ENCODE measurements at places on chromosomes 13 and 19. TPM values are rescaled to one million over a fixed set of nuclear protein-coding genes. Genes with fewer than 3 reads are reported as not detected.

- no peak for DNase-seq
Measured at GRCh38 chr13:30844548-30845296, 61.3 kb upstream of the MEDAG start.

GRCh38 chr13:110186231-110186855 lies 120.6 kb downstream of the COL4A1 start:
- DNase-seq, result no peak

DNA sequence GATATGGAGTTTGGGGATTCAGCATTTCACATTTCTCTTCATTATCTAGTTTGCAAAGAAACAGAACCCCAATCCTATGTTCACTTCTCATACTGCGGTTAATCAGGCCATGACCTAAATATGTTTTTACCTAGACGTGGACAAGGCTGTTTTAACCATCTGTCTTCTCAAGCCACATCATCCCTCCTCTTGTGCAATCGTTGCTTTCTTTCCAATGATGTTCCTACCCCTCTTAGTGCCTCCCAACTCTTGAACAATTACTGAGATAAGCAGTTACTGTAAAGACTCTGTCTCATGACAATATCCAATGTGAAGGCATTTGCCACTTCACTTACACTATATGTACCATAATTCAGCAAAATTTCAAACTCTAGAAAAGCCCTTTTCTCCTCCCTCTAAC lies 406.2 kb downstream of the LIG4 start:
- no peak for DNase-seq

- DNase-seq, result no peak
Measured at GRCh38 chr19:2259336-2259735, 3.1 kb upstream of the JSRP1 start.

DNA sequence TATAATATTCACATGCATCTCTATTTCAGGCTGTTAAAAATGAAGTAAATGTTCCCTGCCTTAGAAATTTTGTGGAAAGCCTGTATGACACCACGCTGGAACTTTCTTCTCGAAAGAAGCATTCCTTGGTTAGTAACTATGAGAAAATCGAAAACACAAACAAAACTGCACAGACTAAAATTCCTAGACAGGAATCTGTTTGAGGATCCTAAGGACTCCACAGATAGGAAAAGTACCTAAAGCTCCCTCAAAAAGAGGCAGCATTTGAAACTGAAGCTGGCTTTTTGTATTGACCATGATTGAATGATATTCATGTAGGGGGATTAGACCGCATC lies 103.4 kb downstream of the FRY start:
- DNase-seq, result no peak

- no peak for DNase-seq
Measured at GRCh38 chr19:17963936-17964691, 2.8 kb upstream of the KCNN1 start.

DNA sequence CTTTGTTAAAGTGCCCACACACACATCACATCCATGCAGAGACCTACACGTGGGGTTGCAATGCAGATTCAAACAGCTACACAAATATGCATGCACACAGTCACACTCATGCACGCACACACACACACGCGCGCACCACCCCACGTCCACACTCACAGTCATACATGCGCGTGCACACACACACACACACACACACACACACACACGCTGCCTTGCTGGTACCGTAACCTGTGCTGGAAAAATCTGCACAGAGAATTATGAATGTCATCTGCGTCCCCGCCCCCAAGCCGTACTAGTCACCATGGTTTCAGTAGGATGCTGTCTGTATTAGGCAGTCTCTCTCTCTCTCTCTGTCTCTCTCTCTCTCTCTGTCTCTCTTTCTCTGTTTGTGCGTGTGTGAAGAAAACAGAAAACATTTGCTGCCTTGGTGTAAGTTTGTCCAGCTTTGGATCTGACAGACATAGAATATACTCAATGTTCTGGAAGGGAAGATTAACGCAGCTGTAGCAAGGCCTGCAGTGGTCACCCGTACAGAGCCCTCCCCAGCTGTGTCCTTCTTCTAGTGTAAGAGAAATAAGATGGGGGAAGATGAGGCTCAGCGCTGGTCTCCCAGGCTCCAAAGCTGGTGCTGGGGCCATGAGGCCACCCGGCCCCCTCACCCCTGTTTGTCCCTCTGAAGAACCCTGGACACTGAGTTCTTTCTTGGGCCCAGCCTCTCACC lies 26.4 kb upstream of the DPP9 start:
- DNase-seq, result no peak

DNA sequence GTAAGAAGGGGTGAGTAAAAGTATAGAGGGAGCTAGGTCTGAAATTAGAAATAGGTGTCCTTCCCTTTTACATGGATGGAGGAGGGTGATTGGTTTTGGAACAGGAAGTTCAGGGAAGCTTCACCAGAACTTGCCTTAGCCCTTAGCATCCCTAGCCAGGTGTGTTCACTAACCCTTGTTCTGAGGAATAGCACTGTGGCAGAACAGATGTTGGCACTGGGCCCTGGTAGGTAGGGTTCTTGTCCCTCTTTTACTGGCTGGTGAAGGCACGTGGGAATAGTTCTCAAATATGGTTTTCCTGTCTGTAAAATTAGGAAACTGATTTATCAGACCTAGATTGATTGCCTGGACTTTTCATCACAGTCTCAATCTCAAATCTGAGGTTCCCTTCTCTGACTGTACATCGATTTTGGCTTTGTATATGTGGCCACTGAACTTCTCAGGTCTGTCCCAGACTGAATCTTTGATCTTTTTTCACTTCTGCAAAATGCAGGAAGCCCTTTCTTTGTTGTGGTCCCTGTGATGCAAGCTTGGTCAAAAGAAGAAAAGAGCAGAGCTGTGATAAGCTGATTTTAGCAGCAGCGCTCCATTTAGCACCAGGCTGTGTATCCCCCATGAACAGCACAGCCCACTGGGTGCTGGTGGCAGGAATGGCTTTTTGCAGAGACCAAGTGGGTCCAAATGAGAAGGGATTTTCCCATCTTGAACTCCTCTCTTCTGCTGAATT lies 86.2 kb upstream of the HTR2A start:
- no peak for DNase-seq

GRCh38 chr13:24161980-24162525 lies 1.5 kb downstream of the SPATA13 start:
- DNase-seq, result no peak

- DNase-seq, result no peak
Measured at GRCh38 chr13:36089130-36089647, 42.0 kb downstream of the DCLK1 start.

GRCh38 chr13:81375709-81376108 lies 1034.8 kb upstream of the SPRY2 start:
- no peak for DNase-seq

GRCh38 chr13:98353750-98354149 lies 176.7 kb upstream of the RNF113B start:
- DNase-seq, result no peak

DNA sequence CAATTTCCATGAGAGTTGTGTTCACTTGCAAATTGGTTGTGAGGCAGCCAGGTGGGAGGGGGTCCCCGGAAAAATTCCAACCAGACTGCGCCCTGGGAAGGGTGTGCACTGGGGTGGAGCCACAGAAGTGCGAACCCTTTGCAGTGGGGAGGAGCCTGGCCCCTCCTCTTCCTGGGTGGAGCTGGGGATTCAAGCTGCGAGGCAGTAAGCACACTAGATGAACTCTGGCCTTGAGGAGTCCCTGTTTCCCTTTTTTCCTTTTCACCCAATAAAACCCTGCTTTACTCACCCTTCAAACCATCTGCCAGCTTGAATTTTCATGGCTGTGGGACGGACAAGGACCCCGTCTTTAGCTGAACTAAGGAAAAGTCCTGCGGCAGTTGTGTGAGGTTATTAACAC lies 31.0 kb upstream of the MBNL2 start:
- no peak for DNase-seq

- DNase-seq, result no peak
Measured at GRCh38 chr13:96821381-96821780, 172.9 kb downstream of the OXGR1 start.

DNA sequence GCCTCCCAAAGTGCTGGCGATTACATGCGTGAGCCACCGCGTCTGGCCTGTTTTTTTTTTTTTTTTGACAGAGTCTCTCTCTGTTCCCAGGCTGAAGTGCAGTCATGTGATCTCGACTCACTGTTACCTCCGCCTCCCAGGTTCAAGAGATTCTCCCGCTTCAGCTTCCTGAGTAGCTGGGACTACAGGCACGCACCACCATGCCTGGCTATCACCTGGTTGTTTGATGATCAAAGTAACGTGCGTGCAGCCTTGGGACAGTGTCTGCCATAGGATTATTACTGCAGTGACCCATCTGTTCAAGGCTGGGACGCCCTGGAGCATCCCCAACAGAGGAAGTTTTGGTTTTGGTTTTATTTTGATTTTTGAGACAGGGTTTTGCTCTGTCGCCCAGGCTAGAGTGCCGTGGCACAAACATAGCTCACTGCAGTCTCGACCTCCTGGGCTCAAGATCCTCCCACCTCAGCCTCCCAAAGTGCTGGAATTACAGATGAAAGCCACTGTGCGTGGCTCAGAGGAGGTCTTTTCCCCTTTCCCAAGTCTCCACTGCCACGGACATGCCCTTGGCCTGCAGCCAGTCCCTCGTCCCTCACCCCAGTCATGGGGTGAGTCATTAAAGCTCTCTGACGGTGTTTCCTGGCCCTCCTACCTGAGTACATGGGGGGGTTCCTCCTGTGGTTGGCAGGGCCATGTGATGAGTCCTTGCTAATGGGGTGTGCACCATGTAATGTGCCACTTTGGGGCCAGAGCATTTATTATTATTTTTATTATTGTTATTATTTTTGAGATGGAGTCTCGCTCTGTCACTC lies 65.6 kb downstream of the IER2 start:
- DNase-seq, result no peak

DNA sequence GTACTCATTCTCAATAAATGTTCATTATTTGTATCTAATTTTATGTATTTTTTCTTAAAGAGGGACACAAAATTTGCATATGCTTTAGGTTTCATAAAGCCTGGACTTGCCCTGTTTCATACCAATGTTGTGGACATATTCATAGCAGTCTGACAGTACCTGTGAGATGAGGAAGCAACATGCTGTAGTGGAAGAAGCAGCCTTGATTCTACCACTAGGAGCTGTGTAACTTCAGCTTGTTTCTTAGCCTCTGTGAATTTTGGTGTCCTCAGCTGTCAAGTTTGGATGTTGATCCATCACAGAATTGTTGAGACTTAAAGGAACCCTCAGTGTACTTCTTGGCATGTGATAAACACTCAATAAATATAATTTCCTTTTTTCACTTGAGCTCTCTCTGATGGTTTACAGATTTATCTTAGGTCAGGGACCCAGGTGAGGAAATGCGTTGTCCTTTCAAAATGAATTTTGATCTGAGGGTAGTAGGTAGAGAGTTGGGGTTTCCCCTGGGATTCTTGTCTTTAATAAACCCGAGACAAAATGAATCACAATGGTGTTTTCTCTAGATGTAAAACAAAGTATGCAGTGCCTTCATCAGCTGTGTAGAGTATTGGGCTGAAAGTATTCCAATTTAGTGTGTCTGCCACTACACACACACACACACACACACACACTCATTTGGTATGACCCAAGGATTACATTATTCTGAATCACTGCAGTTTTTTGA lies 152.1 kb downstream of the KCNRG start:
- DNase-seq, result no peak

GRCh38 chr13:113629866-113630265 lies 28.1 kb downstream of the ATP4B start:
- DNase-seq, result no peak

GRCh38 chr19:48169578-48169938 lies 586 bp downstream of the LIG1 start:
- DNase-seq, result peak; percentile 83

The MCEMP1 gene
- not detected for total RNA-seq

The ELAVL1 gene
- total RNA-seq, result 135 TPM

The POGLUT2 gene
- 15.2 TPM for total RNA-seq

The WDR88 gene
- total RNA-seq, result not detected

The ZNF536 gene
- total RNA-seq, result 0.33 TPM

The FPR3 gene
- total RNA-seq, result not detected

The ZNF331 gene
- total RNA-seq, result 26.6 TPM

The KMT5C gene
- 18.4 TPM for total RNA-seq

The CD209 gene
- total RNA-seq, result not detected

The PRKD2 gene
- 132 TPM for total RNA-seq

The SNRNP70 gene
- total RNA-seq, result 203 TPM

The GYS1 gene
- 45.7 TPM for total RNA-seq

The OLFM2 gene
- 12.0 TPM for total RNA-seq

The TMEM59L gene
- 0.15 TPM for total RNA-seq

The ARHGAP33 gene
- 8.5 TPM for total RNA-seq
